Suppressor macrophage treated with lipopolysaccharide for 4 hours (primary cell): ENCODE measurements at places on chromosomes 12 and 14.

- DNase-seq, result peak; percentile 57
These were observed 25.9 kb upstream of the CRIP2 start for GRCh38 chr14:105448706-105449111.

GRCh38 chr14:27384124-27384523 lies 786.3 kb upstream of the NOVA1 start:
- no peak for DNase-seq

GRCh38 chr14:94046696-94047250 lies 20.6 kb downstream of the OTUB2 start:
- no peak for DNase-seq

GRCh38 chr14:99159341-99160340 lies 112.4 kb downstream of the BCL11B start:
- no peak for DNase-seq

DNA sequence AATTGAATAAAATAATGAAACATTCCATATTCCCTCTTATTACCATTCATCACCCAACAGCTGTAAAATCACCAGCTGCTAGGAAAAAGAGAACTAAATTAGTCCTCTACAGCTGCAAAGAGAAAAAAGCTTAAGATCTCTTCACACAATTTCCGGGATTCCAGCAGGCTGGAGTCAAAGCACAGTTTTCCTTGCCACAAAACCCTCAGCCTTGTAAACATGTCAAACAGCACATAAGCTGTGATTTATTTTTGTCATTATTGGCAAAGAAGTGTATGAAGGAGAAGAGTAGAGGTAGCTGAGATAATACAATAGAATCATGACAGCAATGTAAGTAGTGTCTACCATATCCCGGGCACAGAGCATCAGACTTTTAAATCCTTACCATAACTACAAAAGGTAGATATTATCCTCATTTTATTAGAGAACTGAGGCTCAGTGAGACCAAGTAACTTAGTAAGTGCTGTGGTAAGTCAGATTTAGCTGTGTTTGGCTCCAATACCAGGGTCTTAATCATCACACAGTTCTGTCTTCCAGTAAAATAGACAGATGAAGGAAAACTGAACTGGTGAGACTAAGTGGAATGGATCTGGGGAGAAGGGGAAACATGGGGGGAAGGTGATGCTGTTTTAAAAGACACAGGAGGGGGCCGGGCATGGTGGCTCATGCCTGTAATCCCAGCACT lies 57.3 kb downstream of the NTN4 start:
- DNase-seq, result no peak

DNA sequence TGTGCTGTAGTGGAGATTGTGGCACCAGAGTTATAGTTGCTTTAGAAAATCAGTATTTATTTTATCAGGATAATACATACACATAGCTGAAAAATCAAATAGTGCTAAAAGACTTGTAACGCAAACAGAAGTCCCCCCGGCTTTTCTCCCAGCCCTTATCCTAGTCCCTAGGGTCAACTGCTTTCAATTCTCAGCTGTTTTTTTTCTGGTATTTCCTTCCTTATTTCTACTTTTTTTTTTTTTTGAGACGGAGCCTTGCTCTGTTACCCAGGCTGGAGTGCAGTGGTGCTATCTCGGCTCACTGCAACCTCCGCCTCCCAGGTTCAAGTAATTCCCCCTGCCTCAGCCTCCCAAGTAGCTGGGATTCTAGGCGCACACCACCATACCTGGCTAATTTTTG lies 8.4 kb upstream of the CTDSP2 start:
- no peak for DNase-seq

- peak; percentile 75 for DNase-seq
These were observed 33.4 kb downstream of the FNTB start for GRCh38 chr14:65019944-65020566.

DNA sequence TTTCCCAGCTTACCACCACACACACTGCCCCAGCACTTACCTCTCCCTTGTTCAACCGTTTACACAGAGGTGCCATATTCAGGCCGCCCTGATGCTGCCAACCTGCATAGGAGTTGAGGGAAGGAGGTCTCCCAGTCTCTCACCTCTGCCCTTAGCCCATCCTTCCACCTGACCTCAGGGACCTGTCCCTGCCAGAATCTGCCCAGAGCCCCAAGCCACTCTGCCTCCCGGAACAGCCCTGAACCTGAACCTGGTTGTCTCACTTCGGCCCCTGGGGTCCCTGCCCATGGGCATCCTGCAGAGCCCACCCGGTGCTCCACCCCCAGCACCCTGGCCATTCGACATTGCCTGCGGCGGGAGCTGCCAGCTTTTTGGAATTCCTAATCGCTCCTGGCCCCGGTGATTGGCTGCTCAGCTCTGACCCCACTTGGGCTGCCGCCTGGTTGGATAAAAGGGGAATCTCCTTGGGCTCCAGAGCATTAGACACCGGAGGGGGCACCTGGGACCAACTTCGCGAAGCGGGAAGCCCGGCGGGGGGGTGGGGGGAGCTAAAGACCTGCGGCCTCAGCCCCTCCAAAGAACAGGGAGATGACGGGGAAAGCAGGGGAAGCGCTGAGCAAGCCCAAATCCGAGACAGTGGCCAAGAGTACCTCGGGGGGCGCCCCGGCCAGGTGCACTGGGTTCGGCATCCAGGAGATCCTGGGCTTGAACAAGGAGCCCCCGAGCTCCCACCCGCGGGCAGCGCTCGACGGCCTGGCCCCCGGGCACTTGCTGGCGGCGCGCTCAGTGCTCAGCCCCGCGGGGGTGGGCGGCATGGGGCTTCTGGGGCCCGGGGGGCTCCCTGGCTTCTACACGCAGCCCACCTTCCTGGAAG lies at the start of gene VSX2:
VSX2 (plus strand) TSS at position 476 of the 874 bp plus-strand sequence; CDS start at position 589, 113 bp downstream.
- DNase-seq, result no peak

DNA sequence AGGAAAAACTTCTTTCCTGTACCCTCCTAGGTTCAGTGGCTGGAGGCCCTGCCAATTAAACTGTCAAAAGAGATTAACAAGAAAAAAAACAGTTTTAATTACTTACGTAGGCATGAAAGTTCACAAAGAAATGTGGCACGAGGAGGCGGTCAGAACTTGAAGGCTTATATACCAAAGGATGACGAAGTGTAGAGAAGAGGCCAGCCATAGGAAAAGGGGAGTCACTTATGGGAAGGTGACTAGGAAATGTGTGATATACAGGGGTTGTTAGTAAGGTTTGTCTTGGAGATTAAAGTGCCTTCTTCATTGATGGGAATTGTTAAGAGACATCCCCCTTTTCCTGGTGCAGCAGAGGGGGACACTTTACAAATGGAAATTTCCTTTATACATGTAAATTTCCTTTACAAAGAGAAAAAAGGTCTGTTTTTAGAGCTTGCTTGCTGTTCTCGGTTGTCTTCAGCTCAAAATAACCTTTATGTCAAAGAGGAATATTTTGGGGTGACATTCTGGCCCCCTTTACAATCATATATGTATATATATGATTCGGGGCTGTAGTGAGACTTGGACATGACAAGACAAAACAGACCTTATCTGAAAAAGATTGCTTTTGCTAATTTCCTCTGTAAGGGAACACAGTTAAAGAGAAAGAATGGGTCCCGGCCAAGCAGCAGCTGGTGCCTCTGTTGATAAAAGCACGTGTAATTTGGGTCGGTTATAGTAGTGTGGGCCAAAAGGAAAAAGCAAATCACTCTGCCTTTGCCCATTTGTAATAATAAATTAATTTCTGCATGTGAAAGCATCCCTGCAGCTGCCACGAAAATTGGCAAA lies 38.6 kb downstream of the SYNE2 start:
- DNase-seq, result no peak

- peak; percentile 60 for DNase-seq
These were observed 442.2 kb upstream of the CCDC196 start for GRCh38 chr14:66043921-66044320.

GRCh38 chr12:104844123-104844522 lies 114.0 kb downstream of the SLC41A2 start:
- no peak for DNase-seq

- DNase-seq, result no peak
These were observed 269.1 kb downstream of the VRK1 start for GRCh38 chr14:97066068-97066899.

- DNase-seq, result no peak
These were observed 110.8 kb downstream of the KCNH5 start for GRCh38 chr14:62934439-62934838.

GRCh38 chr14:53389202-53389601 lies 236.1 kb upstream of the DDHD1 start:
- no peak for DNase-seq

DNA sequence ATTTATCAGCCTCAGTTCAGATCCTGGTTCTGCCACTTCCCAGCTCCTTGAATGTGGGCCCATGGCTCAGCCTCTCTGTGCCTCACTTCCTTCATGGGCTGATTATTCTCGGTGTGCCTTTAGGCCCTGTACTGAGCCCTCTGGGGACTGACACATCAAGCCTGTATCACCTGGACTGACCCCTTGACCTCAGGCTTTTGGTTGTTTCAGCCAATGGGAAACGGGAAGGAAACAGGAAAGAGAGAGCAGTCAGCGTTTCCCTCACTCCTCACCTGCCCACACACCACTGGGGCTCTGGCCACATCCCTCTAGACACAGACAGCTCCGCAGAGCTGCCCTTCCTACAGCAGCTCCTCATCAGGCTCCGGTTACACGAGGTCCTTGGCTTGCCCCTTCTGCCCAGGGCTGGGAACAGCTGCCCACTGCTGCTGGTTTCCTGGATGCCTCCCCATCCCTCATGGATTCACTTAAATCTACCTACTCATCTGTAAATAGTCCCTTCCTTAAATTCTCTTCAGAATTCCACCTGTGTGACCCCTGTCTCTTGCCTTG lies 37.0 kb upstream of the ITPR2 start:
- DNase-seq, result no peak

DNA sequence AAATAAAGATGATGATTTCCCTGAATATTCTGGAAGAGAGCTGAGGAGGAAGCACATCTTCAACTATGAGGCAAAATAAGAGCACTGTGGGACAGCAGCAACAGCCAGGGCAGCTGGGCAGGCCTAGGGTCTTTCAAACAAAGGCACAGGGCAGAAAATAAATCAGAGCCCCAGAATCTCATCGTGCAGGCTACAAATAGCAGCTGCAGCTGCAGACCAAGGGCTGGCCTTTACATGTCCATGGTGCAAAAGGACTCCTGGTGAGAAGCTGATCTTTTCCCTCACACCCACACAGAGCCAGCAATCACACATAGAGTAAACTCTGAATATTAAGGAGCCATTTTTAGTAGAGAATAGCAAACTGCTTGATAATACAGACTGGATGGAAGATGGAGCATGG lies 13.6 kb upstream of the MYBPC1 start:
- no peak for DNase-seq

DNA sequence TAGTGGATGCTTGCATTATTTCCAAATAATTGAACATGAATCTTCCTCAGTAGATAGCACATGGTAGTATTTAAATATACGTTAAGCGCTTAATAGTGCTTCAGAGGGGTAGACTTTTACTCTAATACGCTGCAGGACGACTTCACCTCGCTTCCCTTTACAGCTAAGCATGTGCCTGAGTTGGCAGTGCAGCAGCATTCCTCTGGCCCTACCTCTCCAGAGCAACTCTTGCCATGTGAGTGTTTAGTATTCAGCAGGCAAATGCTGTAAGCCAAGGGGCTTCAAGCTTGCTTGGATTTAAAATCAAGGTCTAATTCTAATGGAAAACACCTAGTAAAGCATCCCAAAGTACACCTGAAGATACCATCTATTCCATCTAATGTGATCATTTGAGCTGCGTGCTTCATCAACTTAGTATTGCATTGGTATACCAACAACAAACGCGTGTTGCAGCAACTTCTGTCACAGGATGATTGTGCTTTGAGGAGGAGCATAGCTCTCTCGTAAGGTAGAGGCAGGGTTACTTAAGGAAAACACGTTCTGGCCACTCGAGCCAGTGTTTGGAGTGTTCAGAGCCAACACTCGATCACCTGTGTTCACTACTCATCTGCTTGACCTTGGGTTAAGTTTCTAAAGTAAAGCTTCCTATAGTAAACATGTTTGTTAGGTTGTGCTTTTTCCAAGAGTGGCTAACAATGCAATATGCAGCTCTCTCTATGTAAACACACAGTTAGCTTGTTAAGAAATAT lies 60.6 kb downstream of the PIWIL1 start:
- DNase-seq, result no peak

GRCh38 chr12:5222011-5222461 lies 178.4 kb downstream of the KCNA5 start:
- no peak for DNase-seq

DNA sequence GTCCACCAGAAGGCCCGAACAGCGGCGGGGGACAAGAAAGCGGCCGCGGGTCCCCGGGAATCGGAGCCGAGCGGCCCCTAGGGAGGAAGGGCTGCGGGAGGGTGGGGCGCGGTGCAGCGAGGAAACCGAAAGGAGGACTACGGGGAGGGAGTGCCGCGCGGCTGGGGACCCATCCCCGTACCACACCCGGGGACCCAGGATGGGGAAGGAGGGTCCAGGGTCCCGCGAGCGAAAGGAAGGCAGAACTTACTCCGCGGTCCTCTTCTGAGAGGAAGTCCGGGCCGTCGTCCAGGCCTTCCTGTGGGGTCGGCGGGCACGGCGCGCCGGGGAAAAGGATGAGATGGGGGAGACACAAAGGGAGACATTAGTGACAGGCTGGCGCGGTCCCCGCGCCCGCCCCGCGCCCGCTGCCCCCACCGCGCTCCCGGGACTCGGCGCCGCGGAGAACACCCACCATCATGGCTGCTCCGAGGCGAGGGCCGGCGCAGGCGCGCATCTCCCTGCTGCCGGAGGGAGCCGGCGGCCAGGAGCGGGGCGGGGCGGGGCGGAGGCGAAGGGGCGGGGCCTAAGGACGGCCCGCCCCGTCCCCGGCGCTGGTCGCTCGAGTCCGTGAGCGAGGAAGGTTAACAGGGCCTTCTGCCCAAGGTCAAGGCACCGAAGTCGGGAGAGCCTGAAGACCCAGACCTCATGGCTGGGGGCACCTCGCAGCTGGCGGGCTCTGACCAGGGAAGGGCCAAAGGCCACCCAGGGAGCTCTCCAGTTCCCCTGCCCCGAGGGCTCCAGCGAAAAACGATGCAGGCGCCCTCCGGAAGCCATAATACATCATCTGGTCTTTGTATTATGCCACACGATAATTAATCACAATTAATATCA lies at the start of gene SNX6:
SNX6 (minus strand) TSS at position 492 of the 873 bp plus-strand sequence; CDS start at position 460, 32 bp downstream.
- DNase-seq, result peak; percentile 92

GRCh38 chr12:74983917-74984316 lies 225.7 kb downstream of the KCNC2 start:
- no peak for DNase-seq

DNA sequence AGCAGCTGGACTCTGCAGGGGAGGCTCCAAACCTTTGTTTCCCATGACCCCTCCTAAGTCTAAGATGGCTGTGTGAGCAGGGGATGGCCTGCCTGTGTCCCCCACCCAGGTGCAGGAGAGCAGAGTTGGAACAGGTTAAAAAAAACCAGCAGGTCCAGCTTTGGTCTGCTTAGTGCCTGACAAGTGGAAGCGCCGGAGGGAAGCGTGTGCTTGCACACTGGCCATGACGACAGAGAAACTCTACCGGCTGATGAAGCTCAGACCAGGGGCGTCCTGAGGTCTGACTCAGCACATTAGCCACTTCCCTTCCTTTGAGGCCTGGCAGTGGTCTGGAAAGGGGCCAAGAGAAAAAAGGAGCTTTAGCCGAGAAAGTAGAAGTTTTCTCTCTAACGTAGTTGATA lies 280.1 kb downstream of the VRK1 start:
- peak; percentile 82 for DNase-seq
